ENCODE measurements at places on chromosomes 5 and 9.

GRCh38 chr5:16934123-16934522, 2.0 kb downstream of the MYO10 start:
- DNase-seq, result peak; percentile 65

DNA sequence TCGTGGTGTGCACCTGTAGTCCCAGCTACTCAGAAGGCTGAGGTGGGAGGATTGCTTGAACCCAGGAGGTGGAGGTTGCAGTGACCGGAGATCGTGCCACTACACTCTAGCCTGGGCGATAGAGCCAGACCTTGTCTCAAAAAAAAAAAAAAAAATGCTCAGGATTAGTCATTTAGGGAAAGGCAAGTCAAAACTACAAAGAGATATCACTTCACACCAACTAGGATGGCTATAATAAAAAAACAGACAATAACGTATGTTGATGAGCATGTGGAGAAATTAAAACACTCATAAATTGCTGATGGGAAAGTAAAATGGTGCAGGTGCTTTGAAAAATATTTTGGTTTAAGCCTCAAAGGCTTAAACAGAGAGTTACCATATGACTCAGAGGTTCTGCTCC, 6.3 kb upstream of the ANKRD34B start:
- DNase-seq, result no peak

GRCh38 chr5:97167435-97167834, 15.6 kb downstream of the RIOK2 start:
- DNase-seq, result no peak

- peak; percentile 14 for DNase-seq
Observed at GRCh38 chr9:101977614-101978210, 239.3 kb upstream of the GRIN3A start.

- DNase-seq, result no peak
Observed at GRCh38 chr5:179827680-179828079, 7.0 kb downstream of the SQSTM1 start.

DNA sequence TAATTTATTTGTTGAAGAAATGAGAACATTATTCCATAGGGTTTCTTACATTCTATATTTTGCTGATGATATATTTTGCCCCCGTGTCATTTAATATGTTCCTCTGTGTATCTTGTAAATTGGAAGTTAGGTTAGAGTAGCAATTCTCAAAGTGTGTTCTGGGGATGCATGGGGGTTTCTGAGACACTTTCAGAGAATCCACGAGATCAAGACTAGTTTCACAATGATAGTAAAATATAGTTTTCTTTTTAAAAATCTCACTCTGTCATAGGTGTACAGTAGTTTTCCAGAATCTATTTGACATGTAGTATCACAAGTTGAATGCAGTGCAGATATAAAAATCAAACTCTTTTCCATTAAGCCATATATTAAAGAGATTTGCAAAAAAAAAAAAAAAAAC, 488.6 kb upstream of the SGCD start:
- DNase-seq, result no peak

- DNase-seq, result no peak
Observed at GRCh38 chr5:33711094-33711679, 180.6 kb downstream of the ADAMTS12 start.

GRCh38 chr5:54446379-54446732, 9.1 kb upstream of the HSPB3 start:
- no peak for DNase-seq

DNA sequence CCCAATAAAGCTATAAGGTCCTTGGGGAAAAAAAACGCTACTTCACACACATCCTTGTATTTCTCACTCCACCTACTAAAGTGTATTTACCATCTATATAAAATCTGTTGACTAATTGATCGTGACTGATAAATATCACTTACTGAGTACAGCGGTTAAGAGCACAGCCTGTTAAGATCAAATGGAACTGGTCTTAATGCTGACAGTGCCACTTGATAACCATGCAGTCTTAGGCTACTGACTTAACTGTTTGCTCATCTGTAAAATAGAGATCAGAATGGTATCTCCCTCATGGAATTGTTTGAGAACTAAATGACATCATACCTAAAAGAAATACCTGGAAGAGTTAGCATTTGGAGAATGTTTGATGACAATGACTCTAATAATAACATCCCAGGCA, 67.5 kb downstream of the ZFAND5 start:
- no peak for DNase-seq

DNA sequence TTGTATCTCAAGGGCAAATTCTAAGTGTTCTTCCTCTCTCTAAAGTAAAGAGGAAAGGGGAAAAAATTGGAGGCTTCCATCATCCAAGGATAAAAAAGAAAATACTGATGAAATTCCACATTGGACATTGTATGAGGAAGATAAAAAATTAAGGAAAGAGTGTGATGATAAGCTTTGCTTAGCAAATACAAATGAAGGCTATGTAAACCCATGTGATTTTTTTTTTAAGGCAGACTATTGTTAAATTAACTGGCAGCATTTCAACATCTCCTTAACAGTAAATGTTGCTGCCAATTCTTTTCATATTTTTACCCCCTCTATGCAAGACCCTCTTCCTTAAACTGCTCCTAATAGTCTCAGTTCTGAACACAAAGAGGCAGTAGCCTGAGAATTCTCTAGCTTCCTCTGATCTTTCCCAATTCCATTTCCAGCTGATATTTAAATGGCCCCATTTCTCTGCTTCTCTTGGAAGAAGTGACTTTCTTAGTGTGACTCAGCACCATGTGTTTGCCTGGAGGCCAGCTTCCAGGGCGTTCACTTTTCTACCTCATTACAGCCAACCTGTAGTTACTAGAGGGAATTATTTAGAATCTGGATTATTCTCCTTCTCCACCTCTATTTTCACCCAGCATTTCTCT, 159.7 kb downstream of the TLE1 start:
- no peak for DNase-seq

All from NCI-H146 (cell line).